Brain (organoid and tissue), 16 donors: ENCODE measurements at places on chromosomes 7 and 10.

DNA sequence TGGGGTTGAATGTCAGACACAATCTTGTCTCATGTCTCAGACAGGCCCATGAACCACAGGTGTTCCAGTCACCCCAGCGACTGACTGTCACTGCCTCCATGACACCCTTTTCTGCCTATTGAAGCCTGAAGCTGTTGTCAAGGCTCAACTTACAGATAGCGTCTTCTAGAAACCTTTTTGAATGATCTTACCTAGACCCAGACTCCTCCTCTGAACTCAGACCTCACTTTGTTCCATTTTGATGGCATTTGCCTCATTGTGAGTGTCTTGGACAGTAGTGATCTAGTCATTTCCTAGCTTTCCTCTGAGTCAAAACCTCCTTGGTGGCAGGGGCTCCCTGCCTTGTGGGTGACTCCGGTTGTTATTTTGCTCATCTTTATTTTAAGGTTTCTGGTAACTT, 98.3 kb upstream of the AGK start:
- no peak for DNase-seq

- DNase-seq = no peak
Observed at GRCh38 chr7:30200591-30200990, 65.8 kb downstream of the MTURN start.

DNA sequence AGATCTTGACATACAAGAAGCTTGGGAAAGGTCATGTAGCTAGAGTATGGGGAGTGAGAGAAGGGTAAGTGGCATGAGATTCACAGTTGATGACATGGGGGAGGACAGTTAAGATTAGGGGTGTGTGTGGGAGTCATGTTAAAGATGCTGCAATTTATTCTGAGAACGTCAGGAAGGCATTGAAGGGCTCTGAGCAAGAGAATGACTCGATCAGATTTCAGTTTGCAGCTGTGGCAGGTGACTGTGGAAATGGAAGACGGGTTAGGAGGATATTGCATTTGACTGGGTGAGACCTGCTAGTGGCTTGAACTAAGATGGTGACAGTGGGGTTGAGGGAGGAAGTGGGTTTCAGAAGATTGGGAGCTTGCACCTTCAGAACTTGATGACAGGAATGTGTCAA, 5.6 kb downstream of the CDC123 start:
- DNase-seq = no peak

DNA sequence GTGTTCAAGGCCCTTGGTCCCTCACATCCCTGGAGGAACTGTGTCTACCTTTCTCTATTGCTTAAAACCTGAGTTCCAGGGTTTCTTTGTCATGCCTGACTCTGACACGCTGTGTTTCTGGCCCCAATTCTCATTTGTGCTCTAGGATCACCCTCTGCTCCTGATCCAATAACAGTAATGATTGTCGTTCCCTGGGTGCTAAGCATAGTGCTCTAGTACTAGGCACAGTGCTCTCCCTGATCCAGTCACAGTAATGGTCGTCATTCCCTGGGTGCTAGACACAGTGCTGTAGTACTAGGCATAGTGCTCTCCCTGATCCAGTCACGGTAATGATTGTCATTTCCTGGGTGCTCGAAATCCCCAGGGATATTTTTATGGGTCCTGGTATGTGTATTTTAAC, 46.6 kb upstream of the UCN3 start:
- DNase-seq = no peak

- DNase-seq = no peak
Observed at GRCh38 chr10:91104193-91105041, 116.0 kb upstream of the PCGF5 start.

DNA sequence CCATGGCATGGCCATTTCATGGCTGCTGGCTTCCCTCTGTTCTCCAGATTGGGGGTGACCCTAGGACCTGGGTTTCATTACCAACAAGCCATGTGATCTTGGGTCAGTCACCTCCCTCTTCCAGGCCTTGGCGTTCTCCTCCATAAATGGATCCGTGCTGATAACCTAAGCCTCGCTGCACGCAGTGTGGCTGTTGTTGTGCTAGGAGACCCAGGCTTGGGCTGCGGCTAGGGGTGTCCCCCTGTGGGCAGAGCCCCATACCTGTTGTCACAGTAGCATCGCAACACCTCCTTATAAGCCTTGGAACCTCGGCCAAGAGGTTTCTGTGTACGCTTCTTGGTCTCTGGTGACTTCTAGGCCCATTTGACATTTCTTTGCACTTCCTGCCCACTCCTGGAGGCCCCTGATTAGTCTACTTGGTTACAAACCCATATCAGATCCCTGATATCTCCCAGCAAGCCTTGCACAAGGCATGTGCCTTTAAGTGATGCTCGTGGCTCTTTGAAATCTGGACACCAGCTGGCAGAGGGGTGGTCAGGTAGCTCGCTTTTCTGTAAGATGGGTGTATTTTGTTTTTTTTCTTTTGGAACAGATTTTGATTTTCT, 23.6 kb downstream of the ZMIZ1 start:
- no peak for DNase-seq

DNA sequence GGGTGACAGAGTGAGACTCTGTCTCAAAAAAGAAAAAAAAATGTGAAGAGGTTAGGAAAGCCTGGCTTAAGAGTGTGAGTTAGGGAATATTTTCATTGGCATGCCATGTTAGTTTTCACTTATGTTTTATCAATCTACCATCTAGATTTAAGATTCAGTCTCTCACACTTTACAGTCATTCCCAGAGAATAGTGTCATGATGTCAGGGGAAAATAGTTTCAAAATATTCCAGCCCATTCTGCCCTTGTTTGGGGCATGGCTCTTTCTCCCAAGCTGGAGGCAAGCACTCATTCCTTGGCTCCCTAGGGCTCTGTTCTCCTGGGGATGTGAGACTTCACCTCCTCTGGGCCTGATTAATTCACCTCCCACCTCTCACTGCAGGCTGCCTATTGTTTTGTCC, 331.5 kb downstream of the CXCL12 start:
- DNase-seq = no peak

DNA sequence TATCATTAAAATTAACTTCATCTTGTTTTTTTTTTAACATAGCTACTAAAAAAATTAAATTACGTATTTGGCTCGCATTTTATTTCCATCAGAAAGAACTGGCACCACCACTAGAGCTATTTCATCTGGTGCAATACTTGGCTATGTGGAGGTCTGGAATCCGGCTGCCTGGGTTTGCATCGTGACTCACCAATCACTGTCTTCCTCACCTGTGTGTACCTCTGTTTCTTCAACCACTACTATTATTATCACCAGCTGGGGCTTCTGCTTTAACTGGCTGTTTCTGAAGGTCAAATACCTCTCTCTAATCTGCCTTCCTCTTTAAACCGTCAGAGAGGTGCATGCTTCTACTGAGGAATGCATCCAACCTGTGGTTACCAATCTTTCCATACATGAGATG, 6.5 kb downstream of the WDR91 start:
- DNase-seq = no peak

GRCh38 chr7:22144950-22145349, 199.3 kb upstream of the CDCA7L start:
- DNase-seq = no peak

DNA sequence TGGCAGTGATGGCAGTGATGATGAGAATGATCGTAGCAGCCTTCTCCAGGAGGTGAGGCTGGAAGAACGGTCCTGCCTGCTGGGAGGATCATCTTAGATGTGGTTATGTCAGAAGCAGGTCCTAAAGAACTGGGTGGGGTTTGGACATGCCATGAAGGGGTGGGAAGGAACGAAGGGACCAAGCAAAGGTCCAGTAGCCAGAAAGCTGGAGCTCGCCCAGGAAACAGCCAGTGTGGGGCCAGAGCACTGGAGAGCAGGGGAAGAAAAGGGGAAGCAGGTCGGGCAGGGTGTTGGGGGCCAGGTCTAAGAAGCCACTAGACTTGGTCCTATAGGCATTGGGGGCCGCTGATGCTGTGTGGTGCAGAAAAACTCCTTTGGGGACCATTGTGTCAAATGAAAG, 127.4 kb downstream of the RGS10 start:
- DNase-seq = no peak

DNA sequence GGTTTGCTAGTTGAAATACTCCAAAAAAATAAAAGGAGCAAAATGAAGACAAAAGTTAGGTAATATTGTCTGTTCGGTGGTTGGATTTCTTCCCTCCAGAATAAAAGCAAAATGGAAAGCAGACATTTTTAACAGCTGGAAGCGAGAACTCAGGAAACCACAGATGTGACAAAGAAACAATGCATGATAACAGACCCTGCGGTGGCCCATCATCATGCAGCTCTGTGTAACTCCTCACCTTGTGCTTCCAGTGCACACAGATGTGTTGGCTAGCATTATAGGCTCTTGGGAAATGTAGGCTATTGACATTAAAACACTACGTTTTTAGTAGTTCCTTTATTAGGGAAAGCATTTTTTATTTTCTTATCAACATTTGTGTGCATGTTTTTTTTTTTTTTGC, 53.9 kb upstream of the ARL4A start:
- DNase-seq = no peak

GRCh38 chr7:24241206-24241605, 42.8 kb upstream of the NPY start:
- DNase-seq = no peak
